Stimulated activated CD4-positive, alpha-beta T cell treated with anti-CD3 and anti-CD28 coated beads, Interleukin-1b, Interleukin-23, amount 100 ng/mL, for 1 hour (primary cell): ENCODE measurements at places on chromosomes 7 and 10.
A peak's percentile ranks its signal among the peaks of the same experiment; 100 is the strongest.

- DNase-seq: no peak
These were observed 540 bp downstream of the SNX13 start for GRCh38 chr7:17939606-17940301.

GRCh38 chr10:109963439-109963838, 40.1 kb upstream of the XPNPEP1 start:
- no peak for DNase-seq

DNA sequence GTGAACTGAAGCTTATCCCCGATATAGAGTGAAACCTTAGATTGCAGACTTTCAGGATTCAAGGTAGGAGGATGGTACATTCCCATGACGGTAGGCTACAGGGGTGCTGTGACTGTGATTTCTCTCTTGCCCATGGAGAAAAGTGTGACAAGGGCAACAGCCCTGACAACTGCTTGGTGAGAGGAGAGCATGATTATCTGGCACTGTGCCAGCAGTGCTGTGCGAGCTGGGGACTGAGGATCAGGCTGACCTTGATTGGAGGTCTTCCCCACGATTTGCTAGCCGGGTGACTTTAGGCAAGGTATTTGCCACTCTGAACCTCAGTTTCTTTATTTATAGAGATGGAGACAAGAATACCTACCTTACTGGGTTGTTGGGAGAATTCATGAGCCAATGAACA, 229.5 kb downstream of the PTEN start:
- no peak for DNase-seq

- DNase-seq: no peak
These were observed 297.9 kb upstream of the HGF start for GRCh38 chr7:82067628-82068264.

DNA sequence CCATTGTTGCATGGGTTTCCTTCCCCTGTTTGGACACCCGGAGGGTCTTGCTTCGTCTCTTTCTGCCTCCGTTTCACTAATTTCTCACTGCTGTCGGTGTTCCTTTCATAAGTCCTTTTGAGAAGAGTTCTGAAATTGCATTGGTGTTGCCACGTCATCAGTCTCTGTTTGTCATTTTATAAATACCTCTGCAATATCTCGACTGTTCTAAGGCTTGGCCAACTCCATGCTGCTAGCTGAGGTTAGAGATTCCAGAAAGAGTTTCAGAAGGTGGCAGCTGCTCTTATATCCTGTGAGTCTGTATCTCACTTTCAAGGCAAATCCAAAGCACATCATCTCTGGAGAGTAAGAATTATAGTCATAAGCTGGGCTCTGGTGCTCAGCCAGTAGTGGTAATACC, 148.0 kb upstream of the INSYN2A start:
- no peak for DNase-seq

- no peak for DNase-seq
These were observed 9.2 kb upstream of the FGFR2 start for GRCh38 chr10:121607310-121608055.

DNA sequence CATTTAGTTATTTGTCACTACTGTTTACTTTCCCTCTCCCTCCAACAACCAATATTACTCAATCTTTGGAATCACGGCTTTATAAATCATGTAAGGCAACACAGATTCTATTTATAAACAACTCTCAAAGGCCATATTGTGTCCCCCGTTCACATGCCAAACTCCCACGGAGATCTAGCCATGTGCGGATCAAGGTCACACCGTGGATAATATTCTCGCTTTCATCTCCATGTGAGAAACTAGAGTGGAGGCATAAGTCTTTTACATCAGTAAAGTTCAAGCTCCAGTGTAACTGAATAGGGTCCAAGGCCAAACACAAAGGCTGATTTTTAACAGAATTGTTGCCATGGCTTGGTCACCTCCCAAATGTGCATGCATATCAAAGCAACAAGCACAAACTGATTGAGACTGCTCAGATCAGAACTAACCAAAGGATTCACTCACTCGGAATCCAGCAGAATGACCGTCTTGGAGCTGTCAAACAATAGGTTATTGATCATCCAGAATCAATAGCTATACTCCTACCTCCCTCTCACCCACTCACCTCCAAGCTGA, 569.5 kb upstream of the LRRN3 start:
- no peak for DNase-seq

- no peak for DNase-seq
These were observed 37.3 kb upstream of the PRKAR2B start for GRCh38 chr7:107007007-107007891.

GRCh38 chr7:84069999-84070500, 124.5 kb downstream of the SEMA3A start:
- no peak for DNase-seq

DNA sequence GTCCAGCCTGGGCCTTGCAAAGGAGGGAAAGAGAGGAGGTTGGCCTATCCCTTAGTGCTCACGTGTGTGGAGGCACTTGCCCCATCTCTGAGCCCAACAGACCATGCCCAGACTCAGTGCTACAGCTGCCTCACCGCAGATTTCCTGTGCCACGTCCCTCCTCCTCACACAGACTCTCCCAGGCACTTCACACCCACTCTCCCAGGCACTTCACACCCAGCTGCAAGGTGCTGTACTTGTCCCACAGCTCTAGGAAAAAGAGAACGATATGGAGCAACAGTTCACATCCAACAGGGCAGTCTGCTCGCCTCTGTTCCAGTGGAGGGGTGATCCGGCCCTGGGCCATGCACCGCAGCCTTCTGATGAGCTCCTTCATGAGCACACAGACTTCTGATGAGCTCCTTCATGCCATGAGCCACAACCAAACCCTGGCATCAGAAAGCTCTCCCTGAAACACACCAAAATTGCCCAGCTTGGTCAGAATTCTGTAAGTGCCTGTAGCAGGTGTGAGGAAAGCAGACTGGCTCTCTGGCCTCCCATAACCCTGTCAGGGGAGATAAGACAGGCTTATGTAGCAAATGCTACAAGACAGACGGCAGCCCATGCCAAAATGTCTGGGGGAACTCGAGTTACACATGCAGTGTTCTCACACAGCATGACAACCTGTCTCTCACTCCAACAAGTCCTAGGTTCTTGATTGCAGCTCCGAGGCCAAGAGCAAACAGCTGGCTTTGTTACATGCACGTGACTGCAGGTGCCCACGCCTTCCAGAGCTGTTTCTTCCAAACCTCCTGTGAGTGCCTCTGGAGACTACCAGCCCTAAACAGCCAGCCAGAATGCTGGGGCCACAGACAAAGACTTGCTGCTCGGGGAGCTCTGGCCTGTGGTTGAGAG, 348.5 kb downstream of the GRID1 start:
- DNase-seq: no peak

- DNase-seq: no peak
These were observed 502.8 kb downstream of the TCERG1L start for GRCh38 chr10:130808686-130809085.

DNA sequence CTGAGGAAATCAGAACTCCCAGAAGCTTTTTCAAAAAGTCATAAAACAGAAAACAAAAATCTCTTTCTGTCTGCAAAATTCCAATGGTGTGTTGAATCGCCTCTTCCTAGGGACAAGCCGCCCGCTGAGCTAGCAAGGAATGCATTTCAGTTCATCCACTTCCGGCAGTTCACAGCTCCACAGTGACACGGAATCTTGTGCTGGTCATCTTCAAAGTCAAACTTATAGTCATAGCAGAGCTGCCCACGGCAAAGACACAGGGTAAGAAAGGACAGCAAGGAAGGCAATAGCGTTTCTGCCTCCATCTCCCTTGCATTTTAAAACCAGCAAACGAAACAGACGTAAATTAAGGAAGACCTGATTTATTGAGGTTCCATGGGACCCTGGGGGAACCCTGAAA, 111.2 kb downstream of the GALNT11 start:
- DNase-seq: no peak

GRCh38 chr10:112059220-112059619, 124.3 kb downstream of the GPAM start:
- no peak for DNase-seq

- DNase-seq: no peak
These were observed 957.0 kb upstream of the LRRTM3 start for GRCh38 chr10:65968871-65969270.

DNA sequence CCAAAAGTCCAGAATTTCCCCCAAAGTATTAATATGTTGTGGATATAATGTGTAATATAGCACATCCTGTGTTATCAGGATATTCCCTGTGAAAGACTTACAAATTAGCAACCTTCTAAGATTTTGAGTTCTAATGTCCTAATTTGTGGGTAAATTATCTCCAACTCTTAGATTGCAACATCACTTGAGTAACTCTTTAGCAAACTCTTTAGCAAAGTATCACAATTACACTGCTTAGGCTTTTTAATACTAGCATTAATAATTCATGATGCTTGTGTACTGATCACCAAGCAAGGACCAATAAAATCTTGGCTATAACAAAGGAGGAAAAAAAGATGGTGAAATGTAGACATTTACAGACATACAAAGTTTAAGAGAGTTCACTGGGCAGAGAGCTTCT, 27.7 kb downstream of the HIP1 start:
- no peak for DNase-seq

DNA sequence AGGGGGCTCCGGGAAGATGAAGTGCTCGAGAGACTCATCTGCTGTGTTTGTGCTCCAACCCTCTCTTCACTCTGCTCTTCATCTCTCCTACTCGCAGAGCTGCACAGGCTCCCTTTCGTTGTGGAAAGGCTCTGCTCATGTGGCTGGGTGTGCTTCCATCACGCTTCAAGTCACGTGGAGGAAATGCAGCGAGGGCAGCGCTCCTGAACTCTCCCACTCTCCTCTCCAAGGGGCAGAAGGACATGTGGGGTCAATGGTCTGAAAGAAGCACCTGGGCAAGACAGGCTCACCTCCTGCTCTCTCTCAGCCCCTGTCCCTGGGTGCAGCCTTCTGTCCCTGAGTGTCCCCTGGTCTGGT, 72.6 kb downstream of the USP6NL start:
- no peak for DNase-seq

DNA sequence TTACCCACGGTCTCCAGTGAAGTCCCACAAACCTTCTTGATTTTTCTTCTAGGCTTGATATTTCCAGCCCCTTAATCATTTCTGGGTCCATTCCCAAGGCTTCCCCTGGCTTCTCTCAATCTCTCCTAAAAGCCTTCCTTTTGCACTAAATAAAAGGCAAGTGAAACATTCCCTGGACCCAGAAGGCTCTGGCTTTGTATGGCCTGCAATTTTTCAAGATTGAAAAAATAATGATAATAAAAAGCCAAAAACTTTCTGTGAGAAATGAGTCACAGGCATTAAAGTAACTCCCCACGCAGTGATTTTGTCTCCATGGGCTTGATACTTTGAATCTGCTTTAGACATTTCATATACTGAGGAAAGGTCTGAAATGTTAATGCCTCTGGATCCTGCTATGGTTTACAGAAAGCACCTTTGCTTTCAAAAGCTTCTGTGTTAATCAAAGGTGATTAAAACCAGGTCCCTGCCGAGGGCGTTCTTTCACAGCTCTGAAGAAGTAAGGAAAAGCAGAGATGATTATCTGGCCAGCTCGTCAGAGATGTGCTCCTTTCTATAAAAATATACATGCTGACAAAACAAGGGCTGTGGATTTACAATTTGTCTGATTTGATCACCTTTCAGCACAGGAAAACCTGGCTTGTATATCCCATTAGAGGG, 118.9 kb upstream of the TMEM72 start:
- no peak for DNase-seq

GRCh38 chr7:132298790-132299189, 277.5 kb downstream of the PLXNA4 start:
- DNase-seq: no peak

GRCh38 chr7:93301736-93302135, 69.6 kb downstream of the VPS50 start:
- DNase-seq: no peak

GRCh38 chr7:3585826-3586225, 284.8 kb downstream of the SDK1 start:
- DNase-seq: no peak

- DNase-seq: no peak
These were observed 91.0 kb downstream of the GPAM start for GRCh38 chr10:112092519-112092918.

DNA sequence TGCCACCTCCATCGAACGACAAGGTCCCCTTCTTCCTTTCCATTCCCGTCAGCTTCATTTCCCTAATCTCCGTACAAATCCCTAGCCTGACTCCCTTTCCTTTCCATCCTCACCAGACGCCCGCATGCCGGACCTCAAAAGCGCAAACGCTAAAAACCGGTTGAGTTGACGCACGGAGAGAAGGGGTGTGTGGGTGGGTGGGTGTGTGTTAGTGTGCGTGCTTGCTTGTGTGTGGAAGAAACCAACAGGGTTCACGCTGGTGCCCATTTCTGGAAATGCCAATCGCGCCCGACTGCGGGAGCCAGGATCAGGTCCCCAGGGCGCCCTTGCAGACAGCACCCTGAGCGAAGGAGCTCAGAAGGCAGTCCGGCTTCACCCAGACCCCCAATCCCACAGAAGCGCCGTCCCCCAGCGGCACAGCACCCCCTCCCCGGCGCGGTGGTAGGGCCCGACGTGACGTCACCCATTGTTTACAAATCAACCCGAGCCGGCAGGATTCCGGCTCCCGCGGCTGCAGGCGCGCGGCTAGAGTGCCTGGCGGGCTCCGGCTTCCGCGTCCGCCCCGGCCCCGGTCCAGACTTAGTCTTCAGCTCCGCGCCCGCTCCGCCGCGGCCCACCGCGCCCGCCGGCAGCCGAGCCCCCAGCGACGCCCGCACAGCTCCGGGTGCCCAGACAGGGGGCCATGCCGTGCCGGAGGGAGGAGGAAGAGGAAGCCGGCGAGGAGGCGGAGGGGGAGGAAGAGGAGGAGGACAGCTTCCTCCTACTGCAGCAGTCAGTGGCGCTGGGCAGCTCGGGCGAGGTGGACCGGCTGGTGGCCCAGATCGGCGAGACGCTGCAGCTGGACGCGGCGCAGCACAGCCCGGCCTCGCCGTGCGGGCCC, at the start of gene FRAT1:
Gene FRAT1 (plus strand): TSS at position 500 of the 880 bp plus-strand sequence. CDS start 183 bp downstream, at position 683.
- peak; percentile 69 for DNase-seq

- DNase-seq: no peak
These were observed 753.8 kb downstream of the GRID1 start for GRCh38 chr10:85612833-85613232.

DNA sequence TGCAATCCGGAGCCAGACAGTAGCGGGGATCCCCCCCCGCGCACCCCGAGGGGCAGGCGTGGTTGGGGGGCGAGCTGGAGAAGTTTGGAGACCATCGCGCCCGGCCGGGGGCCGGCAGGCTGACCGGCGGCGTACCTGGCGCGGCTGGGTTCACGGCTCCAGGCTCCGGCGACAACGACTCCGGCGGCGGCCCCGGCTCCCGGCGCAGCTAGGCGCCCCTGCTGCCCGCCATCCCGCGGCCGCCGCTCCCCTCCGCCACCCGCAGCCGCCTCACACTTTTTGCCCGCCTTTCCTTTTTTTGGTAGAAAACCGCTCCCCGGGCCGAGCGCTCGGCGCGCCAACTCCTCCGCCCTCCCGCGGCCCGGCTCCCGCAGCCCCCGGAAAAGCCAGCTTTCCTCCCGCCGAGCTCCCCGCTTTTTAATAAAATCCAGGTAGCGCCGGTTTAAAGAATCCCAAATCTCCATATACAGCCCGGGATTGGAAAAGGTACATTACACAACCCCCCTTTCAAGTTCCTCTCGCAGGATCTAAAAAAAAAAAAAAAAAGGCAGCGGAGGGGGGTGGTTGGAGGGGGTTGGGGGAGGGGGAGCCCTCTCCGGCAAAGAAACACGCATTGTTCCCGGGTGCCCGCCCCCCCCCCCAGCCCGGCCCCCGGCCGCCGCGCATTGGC, at the start of gene TNRC18:
Gene TNRC18 (minus strand): TSS at position 529 of the 670 bp plus-strand sequence. CDS start 2,588 bp downstream, outside the sequence.
- no peak for DNase-seq
